ENCODE measurements at places on chromosomes 7 and 10.
A peak's percentile ranks its signal among the peaks of the same experiment; 100 is the strongest.

GRCh38 chr7:42522227-42522991 is 285.4 kb upstream of the GLI3 start:
- DNase-seq, result no peak

DNA sequence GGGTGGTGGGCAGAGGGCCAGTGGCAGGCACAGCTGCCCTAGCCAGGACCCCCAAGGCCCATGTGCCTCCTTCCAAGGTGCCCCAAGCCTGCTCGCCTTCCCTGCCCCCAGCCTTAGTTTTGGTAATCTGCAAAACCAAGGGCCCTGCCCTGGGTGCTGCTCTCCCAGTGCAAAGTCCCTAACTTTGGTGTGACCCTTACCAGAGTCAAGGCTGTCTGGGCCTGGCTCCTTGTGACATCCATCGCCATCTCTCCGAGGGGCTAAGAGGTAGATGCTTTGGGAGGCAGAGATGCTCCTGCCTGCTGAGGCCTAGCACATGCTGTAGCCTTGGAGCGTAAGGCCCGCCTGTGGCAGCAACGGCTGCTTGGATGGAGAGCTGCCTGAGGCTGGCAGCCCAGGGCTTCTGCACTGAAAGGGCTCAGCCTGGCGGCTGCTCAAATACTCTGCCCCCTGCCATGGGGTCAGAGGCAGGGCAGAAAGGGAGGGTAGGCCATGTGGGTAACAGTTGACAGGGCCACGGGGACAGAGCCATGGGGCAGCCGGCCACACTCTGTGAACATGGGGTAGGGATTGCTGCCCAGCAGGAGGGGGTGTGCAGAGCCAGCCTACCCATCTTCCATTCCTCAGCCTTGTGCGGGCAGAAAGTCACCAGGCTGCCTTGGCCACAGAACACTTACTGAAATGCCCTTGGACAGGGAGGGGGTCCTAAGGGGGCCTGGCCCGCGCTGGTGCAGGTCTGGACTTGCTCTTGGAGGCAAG is 17.9 kb upstream of the MYL7 start:
- DNase-seq, result no peak

- no peak for DNase-seq
Measured at GRCh38 chr7:89067048-89067447, 271.5 kb upstream of the TEX47 start.

- DNase-seq, result no peak
Measured at GRCh38 chr7:39647816-39648215, 24.4 kb downstream of the RALA start.

DNA sequence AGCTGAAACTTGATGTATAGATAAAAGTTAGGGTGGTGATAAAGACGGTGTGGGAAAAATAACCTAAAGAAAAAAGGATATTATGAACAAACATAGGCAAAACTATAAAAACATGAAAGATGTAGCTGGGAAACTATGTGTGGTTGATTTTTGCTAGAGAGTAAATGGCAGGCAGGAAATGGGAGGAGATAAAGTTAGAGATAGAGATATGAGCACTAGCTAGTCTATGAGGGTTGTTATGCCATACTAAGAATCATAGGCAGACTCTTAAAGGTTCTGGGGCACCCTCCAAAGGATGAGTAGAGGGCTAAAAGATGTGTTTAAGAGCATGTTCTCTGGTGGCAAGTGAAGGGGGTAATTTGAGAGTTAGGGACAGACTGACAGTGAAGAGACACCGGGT is 1109.2 kb downstream of the GATA3 start:
- no peak for DNase-seq

- DNase-seq, result no peak
Measured at GRCh38 chr7:139068544-139069399, 32.9 kb upstream of the ZC3HAV1L start.

DNA sequence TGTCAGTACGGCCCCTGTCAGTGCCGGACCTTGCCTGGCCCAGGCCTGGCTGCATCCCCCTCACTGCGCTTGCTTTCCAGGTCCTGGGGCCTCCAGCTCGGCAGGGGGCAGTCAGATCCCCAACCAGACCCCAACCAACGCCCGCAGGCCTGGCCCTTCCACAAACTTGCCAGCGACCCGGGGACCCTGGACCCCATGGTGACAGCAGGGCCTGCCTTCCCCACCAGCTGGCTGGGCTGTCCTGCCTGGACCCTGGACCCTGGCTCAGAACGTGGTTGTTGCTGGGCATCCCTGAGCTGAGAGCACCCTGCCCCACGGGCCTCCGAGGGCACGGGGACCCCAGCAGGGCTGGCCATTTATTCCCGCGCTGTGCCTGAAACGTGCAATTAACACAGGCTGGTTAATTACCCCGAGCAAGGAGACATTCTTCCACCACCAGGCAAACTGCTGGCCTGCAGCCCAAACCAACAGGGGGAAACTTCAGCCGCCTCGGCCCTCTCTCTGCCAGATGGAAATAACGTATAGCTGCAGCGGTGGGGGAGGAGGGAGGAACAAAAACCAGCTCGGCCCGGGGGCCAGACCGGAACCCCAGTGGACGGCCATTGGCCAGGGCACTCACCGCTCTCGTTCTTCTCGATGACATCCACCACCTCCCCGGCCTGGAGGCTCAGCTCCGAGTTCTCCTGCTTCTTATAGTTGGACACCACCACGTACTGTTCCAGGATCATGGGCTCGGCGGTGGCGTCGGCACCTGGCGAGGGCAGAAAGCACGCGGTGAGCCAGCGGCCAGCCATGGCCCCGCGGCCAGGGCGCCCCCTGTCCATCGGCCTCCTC is 167.1 kb downstream of the NEURL1 start:
- DNase-seq, result no peak

DNA sequence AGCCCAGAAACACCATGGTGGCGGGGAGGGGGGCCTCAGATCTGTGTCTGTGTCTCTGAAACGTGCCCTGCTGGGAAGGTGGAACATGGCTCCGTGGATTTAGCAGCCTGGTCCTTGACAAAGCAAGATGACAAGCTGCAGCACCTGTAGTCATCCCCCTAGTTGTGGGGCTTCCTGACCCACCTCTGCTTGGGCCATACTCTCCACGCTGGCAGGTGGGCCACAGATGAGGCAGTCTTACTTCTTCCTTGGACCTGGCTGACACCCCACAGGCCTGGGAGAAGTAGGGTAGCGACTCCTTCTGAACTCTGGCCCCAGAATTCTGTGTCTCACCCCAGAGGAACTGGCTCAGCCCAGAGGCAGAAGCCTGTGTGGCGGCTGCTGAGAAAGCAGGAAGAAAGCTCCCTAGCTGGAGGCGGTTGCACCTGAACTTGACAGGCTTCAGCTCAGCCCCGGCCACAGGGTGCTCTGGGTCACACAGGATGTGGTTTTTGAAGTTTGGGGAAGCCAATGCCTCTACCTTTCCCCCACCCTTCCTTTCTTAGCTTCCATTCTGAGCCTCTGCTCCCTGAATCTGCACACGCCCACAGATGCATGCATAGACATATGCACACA is 113.9 kb downstream of the ABLIM1 start:
- no peak for DNase-seq

DNA sequence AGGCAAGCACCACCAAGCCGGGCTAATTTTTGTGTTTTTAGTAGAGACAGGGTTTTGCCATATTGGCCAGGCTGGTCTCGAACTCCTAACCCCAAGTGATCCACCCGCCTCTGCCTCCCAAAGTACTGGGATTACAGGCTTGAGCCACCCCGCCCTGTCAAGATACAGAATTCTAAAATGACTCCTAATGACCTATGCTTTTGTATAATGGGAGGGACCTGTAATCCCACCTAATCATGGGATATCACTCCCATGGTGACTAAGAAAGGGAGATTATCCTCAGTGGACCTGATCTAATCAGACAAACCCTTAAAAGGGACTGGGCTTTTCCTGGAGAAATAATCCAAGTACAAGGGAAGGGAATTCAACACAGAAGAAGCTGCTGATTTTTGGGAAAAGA is 28.8 kb downstream of the SAMD8 start:
- no peak for DNase-seq

GRCh38 chr10:3126741-3127346 is 45.7 kb downstream of the PITRM1 start:
- DNase-seq, result peak; percentile 83

DNA sequence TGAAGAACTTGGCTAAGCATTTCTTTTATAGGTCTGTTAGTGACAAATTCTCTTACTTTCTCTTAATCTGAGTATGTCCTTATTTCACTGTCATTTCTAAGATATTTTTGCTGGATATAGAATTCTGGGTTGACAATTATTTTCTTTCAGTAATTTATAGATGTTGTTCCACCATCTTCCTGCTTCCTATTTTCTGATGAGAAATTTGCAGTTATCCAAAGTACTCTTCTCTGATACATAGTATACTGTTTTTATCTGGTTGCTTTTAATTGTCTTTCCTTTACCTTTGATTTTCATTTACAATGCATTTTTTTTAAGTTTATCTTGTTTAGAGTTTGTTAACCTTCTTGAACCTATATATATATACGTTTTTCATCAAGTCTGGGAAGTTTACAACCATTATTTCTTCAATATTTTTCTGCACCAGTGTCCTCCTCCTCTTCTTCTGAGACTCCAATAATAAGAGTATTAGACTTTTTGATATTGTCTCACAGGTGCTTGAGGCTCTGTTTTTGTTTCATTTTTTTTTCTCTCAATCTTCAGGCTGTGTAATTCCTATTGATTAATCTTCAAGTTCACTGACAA is 101.6 kb upstream of the INSIG1 start:
- DNase-seq, result no peak

- no peak for DNase-seq
Measured at GRCh38 chr10:31668326-31668725, 260.3 kb downstream of the ARHGAP12 start.

DNA sequence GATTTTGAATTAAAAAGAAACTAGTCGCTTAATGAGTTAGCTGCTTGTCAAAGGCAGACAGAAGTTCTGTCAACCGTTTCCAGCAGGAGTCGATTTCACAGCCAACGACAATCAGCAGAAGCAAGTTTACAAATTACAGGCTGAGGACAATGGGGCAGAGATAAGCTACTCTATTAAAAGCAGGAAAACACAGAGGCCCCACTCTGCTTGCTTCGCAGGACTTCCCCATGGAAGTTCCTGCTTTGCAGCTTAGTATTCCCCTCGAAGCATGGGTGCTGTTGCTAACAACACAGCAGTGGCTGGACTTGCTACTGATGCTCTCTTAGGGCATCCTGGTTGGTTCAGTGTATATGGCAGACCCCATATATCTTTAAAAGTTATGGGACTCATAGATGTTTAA is 50.8 kb upstream of the KLF6 start:
- no peak for DNase-seq

DNA sequence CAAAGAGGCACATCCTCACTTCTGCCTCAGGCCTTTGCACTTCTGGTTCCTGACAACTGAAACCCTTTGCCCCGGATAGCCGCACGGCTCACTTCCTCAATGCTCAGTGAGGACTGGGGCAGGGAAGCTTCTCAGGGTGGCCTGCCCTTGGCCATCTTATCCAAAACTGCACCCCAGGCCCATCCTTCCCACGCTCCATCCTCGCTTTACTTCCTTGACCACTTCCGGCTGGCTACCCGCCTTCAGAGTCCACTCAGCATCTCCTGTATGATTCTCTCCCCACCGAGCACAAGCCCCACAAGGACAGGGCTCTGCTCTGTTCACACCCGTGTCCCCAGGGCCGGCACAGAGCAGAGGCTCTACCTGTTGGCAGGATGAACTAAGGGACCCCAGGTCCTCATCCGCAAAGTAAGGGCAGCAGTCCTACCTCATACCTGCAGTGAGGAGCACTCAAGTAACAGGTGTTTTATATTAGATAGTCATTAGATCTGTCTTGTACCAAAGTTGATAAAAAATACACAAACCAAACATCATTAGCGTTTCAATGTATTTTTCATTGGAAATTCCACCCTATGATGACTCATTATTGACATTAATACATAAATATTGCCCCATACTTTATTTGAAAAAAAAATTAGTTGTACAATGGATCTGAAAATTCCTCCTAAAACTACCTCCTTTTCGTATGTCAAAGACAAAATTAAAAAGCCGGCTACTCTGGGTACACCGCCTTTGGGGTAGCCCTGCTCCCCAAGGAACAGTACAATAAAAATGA is 35.0 kb downstream of the GNA12 start:
- no peak for DNase-seq

DNA sequence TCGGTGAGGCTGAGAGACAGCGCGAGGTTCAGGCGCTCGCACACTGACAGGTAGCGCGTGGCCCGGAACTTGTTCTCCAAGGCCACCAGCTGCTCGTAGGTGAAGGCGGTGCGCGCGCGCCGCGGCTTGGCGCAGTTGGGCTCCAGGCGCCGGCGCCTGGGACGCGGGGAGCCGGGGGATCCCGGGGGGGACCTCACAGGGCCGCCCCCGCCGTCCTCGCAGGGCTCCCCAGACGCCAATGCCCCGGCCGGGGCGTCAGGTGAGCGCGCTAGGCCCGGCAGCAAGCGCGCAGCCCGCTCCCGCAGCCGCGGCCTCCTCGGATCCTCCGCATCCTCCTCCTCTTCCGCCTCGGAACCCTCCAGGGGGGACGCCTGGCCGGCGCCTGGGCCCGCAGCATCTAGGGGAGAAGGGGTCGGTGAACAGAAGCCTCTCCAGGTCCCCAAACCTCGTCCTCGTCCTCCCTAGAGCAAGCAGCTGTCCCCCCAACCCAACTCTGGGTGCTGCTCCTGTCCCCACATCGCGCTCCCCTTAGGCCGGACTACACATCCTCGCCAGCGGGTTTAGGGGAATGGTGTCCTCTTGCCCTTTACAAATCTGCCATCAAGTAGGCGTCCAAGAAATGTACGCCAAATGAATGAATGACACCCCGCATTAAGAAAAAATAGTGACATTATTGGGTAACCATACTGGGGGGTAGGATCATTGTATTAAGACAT is 1.9 kb downstream of the NKX1-2 start:
- no peak for DNase-seq

DNA sequence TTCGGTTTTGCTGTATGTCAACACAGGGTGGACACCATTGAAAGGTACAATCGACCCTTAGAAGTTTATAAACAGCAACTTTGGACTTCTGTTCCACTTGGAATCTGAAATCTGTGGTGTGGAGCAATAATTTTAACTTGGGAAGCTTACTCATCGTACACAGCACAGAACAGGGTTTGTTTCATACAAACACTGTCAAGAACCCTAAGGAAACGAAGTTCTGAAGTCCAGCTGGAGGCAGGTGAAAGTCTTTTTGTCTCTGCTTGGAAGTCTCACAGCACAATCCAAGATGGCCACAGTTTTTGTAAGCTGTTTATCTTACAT is 31.5 kb downstream of the NMT2 start:
- DNase-seq, result no peak

All from NCI-H524 (cell line).